Colonic mucosa (tissue), 4 donors: ENCODE measurements at places on chromosomes 16 and 17. TPM values are rescaled to one million over a fixed set of nuclear protein-coding genes. Genes with fewer than 3 reads are reported as not detected.

DNA sequence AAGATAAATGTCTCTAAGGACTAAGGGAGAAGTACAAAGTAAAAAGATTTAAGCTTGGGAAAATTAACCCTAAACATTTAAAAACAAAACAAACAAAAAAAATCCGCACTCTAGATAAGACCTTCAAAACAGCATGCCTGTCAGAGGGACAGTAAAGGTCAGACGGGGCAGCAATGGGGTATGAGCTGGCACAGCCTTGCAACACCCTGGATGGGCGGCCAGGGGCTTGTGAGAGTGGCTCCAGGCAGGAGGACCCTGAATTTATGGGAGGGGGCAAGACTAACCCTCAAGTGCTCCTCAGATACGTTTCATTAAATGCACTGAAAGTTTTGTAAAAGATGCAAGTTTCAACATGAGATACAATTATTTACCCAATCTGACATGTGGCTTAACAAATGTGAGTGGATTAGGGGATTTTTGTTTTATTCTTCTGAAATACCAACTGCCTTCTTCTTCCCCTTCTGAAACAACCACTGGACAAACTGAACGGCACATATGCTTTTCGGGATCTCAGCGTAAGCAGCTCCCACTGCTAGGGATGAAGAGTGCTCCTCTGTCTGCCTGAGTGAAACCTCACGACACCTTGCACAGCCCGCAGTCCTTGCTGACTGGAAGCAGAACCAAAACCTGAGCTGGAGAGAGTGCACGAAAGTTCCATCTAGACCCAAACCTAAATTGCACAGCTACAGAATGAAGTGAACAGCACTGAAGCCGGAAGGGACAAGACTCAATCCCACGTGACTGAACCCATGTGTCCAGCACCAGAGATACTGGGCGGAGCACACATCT lies 128.4 kb downstream of the ANKRD11 start:
- H3K27ac ChIP-seq, result no peak overlapping the region
- DNase-seq, result no peak
- H3K4me1 ChIP-seq, result peaks cover 33% of the 10 kb centered on the region
- no peaks in the 10 kb centered on the region for H3K36me3 ChIP-seq

DNA sequence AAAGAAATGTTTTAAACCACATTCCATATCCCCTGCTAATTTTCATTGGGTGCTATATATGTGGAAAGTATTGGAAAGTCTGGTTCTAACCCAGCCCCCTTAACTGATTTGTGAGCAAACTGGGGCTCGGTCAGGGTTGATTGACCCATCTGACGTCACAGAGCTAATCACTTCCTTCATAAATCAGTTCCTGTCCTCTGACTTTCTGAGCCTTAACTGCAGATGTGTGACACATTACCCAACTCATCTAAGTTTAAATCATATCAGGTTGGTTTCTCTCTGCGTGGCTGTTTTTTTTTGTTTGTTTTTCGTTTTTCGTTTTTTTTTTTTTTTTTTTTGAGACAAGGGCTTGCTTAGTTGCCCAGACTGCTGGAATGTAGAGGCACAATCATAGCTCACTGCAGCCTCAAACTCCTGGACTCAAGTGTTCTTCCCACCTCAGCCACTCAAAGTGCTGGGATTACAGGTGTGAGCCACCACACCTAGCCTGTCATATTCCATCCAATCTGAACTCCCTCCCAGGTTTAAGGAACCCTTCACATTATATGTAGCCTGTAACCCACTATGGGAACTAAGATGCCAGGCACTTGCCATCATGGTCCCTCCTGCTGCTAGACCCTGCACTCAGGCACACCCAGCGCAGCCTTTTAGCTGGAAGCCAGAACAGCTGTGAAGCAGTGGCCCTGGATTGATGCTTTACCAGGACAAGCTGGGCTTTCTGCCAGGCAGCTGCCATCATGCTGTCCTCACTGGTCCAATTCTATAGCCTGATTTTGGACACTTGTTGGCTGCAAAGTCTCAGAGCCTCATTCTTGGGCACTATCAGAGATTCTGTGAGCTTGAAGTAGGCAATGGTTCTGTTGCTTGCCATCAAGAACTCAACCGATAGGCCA lies 6.9 kb upstream of the BPTF start:
- no peak overlapping the region for H3K27ac ChIP-seq
- no peak for DNase-seq
- no peaks in the 10 kb centered on the region for H3K27me3 ChIP-seq
- H3K4me3 ChIP-seq, result no peak overlapping the region
- H3K36me3 ChIP-seq, result no peaks in the 10 kb centered on the region
- no peaks in the 10 kb centered on the region for H3K4me1 ChIP-seq

- no peaks in the 10 kb centered on the region for H3K4me1 ChIP-seq
- no peak overlapping the region for H3K27ac ChIP-seq
- H3K27me3 ChIP-seq, result no peaks in the 10 kb centered on the region
- DNase-seq, result no peak
Measured at GRCh38 chr16:80191928-80192327, 348.9 kb upstream of the DYNLRB2 start.

GRCh38 chr16:57371494-57372371 lies 557 bp upstream of the CX3CL1 start:
- H3K36me3 ChIP-seq, result no peaks in the 10 kb centered on the region
- no peaks in the 10 kb centered on the region for H3K4me1 ChIP-seq
- no peak overlapping the region for H3K27ac ChIP-seq
- H3K4me3 ChIP-seq, result peak overlapping the region; percentile 26

- no peak for DNase-seq
- no peak overlapping the region for H3K4me3 ChIP-seq
- H3K4me1 ChIP-seq, result peaks cover 20% of the 10 kb centered on the region
- H3K27me3 ChIP-seq, result no peaks in the 10 kb centered on the region
- no peaks in the 10 kb centered on the region for H3K36me3 ChIP-seq
- peak overlapping the region; percentile 42 for H3K27ac ChIP-seq
Measured at GRCh38 chr17:77471984-77472461, 331.3 kb downstream of the SEC14L1 start.

DNA sequence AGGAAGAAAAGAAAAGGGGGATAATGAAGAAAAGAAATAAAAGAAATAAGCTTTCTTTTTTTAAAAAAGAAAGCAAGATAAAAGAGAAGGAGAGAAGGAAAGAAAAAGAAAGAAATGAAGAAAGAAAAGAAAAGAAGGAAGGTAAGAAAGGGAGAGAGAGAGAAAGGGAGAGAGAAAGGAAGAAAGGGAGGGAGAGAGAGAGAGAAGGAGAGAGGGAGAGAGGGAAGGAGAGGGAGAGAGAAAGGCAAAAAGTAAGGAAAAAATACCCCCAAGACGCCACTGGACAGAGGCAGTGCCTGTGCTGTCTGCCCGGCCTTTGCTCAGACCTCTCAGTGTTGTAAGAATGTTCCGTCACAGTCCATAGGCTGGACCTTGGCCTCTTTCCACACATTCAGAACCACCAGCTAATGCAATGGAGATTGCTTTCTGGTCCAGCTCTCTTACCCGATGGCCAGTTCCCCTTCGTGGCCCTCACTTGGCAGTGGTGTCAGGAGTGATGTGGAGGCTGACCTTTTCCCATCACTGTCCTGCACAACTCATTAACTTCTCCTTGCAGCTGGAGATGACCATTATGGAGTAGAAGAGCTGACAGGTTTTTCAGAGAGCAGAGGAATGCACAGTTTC lies 14.3 kb upstream of the HNF1B start:
- no peaks in the 10 kb centered on the region for H3K27me3 ChIP-seq
- H3K36me3 ChIP-seq, result no peaks in the 10 kb centered on the region
- DNase-seq, result no peak
- no peak overlapping the region for H3K27ac ChIP-seq

DNA sequence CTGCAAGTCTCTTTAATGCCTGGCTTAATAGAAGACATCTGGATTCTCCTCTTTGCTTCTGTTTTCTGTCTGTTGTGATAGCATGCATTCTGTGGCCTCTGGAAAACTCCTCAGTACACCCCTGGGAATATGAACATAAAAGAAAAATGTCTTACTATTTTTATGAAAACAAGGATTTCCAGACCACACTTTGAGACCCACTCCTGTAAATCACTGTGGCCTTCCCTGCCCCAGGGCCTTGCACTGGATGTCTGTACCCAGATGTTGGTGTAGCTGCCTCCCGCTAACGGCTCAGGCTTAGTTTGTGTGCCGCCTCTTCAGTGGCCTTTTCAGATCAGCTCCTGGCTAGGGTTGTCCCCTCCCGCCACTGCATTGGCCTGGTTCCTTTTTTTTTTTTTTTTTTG lies 126.6 kb downstream of the SOCS1 start:
- no peaks in the 10 kb centered on the region for H3K27me3 ChIP-seq
- DNase-seq, result no peak
- H3K4me1 ChIP-seq, result no peaks in the 10 kb centered on the region
- H3K4me3 ChIP-seq, result no peak overlapping the region
- no peaks in the 10 kb centered on the region for H3K36me3 ChIP-seq

DNA sequence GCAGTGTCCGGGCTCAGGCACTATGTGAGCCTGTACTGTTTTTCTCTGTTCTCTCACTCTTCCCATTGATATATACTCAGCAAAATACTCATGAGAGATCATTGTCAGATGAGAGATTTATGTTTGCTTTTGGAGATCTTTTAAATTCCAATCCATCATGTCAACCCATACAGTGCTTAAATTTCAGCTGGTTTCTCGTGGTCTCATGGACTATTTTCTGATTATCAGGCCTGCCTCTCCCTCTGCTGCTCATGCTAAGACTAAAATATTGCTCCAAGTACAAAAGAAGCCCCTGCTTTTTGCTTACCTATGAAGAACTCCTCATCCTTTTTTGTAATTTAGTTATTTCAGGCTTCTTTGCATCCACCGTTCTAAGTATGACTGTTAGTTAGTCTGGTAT lies 547.2 kb downstream of the KCNJ2 start:
- DNase-seq, result no peak
- no peaks in the 10 kb centered on the region for H3K4me1 ChIP-seq
- H3K4me3 ChIP-seq, result no peak overlapping the region
- no peaks in the 10 kb centered on the region for H3K27me3 ChIP-seq
- H3K27ac ChIP-seq, result no peak overlapping the region
- H3K36me3 ChIP-seq, result no peaks in the 10 kb centered on the region

DNA sequence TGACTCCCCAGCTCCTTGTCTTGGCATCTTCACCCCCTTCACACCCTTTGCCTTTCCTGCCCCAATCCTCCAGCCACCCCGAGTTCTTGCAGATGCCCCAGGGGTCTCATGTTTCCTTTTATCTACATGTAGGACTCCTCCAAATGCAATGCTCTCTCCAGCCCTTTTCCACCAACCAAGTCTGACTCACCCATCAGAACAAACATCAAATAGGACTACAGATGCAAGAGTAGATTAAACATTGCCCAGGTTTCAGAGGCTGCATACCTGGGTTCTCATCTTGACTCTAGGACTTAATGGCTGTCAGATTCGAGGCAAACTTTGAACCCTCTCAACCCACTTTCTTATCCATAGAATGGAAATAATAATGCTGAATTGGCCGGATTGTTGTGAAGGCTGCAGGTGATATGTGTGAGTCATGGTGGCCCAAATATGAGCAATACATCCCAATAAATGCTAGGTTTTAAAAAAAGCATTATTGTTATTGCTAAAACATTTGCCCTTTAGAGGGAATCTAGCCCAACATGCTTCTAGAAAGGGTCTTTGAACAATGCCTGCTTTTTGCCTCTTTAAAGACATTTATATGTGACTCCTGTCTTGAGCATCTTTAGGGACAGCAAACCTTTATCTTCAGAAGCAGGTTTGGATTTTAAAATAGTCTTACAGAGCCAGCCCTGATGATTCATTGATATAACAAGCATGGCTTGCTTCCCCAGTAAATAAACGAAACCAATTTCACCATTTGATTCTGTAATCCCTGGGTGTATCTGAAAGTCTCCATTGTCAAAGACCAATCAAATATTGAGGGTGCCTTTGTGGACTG lies 310.1 kb downstream of the FOXL1 start:
- H3K36me3 ChIP-seq, result no peaks in the 10 kb centered on the region
- no peak for DNase-seq
- H3K4me1 ChIP-seq, result no peaks in the 10 kb centered on the region

DNA sequence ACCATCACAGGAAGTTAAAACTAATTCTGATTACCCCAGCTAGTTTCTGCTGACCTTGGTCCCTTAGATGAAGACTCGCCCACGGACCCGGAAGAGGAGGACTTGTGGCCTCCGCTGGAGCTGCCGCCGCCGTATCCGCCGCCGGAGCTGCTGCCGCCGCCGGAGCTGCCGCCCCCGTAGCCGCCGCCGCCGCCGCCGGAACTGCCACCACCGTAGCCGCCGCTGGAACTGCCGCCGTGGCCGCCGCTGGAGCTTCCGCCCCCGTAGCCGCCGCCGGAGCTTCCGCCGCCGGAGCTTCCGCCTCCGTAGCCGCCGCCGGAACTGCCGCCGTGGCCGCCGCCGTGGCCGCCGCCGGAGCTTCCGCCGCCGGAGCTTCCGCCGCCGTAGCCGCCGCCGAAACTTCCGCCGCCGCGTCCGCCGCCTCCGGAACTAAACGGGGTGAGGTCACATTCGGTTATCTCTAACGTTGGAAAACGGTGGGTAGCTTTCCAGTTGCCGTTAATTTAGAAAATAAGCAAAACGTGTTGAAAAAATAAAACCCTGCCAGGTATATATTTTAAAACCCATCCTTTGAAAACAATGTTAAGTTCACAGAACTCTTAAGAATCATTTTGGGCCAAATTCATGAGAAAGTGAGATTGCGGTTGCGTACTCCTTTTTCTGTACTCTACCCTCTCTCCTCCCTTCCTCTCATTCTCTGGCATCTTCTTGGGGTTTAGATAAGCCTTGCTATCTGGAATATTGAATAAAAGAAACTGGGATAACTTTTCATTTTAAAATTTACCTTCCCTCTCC lies 3.5 kb downstream of the KRT10 start:
- H3K36me3 ChIP-seq, result no peaks in the 10 kb centered on the region
- DNase-seq, result peak; percentile 78
- peak overlapping the region; percentile 60 for H3K4me3 ChIP-seq
- no peaks in the 10 kb centered on the region for H3K4me1 ChIP-seq
- H3K27me3 ChIP-seq, result no peaks in the 10 kb centered on the region

DNA sequence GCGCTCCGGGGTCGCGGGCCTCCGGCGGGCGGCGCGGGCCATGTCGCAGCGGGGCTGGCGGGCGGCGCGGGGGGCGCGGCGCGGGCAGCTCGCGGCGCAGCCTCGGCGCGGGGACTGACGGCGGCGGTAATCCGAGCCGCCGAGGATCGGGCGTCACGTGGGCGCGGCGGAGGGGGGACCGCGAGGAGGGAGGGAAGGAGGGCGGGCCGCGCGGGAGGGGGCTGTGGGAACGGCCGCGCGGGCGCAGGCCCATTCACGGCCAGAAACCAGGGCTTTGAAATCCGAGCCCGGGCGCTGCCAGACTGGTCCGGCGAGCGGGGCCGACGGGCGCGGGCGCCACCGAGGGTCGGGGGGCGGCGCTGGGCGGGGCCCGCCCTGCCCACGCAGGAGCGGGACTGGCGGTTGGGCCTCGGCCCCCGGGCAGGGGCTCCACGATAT lies at the start of gene MTSS2:
MTSS2 (minus strand) TSS at position 116 of the 438 bp plus-strand sequence. CDS start 262 bp downstream, outside the sequence.
- DNase-seq, result peak; percentile 66
- peak within 1 kb of the TSS; percentile 50 for H3K4me3 ChIP-seq
- H3K27me3 ChIP-seq, result no peaks in the 10 kb centered on the region
- H3K27ac ChIP-seq, result peak within 1 kb of the TSS; percentile 44
- H3K4me1 ChIP-seq, result peaks cover 7% of the 10 kb centered on the region

- H3K27me3 ChIP-seq, result no peaks in the 10 kb centered on the region
- no peak overlapping the region for H3K4me3 ChIP-seq
- no peak overlapping the region for H3K27ac ChIP-seq
- H3K36me3 ChIP-seq, result no peaks in the 10 kb centered on the region
- no peak for DNase-seq
- H3K4me1 ChIP-seq, result no peaks in the 10 kb centered on the region
Measured at GRCh38 chr17:60792250-60792898, 114.7 kb downstream of the BCAS3 start.

AGRP gene
- not detected for total RNA-seq

PRPSAP1 gene
- 60.7 TPM for total RNA-seq

CPPED1 gene
- 29.1 TPM for total RNA-seq

NOG gene
- 0.16 TPM for total RNA-seq

ABCA9 gene
- total RNA-seq, result 2.5 TPM

ANKRD40CL gene
- 54.5 TPM for total RNA-seq

IRF8 gene
- total RNA-seq, result 25.1 TPM

CORO1A gene
- 16.5 TPM for total RNA-seq
